ENCODE measurements at places on chromosomes 11 and 22. TPM values are rescaled to one million over a fixed set of nuclear protein-coding genes. Genes with fewer than 3 reads are reported as not detected.

- H3K4me1 ChIP-seq: peaks cover 18% of the 10 kb centered on the region
- no peaks in the 10 kb centered on the region for H3K36me3 ChIP-seq
- no peak overlapping the region for H3K4me3 ChIP-seq
- H3K27me3 ChIP-seq: no peaks in the 10 kb centered on the region
- DNase-seq: no peak
- no peak overlapping the region for H3K27ac ChIP-seq
Measured at GRCh38 chr11:96090711-96091110, 166.8 kb upstream of the MTMR2 start.

DNA sequence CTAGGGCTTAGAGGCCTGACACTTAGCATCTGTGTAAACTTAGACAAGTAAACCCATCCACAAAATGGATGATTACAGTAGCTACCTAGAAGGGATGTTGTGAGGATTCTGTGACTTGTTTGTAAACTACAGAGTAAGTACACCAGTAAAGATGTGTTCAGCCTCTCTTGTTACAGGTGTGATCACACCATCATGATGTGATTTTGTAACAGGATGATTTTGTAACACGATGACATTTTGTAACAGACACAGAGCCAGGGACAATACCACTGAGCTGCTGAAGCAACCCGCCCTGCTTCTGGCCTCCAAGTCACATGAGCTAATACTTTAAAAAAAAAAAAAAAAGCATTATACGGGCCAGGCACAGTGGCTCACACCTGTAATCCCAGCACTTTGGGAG is 17.0 kb downstream of the FADD start:
- H3K4me3 ChIP-seq: no peak overlapping the region
- no peaks in the 10 kb centered on the region for H3K36me3 ChIP-seq
- DNase-seq: no peak
- no peaks in the 10 kb centered on the region for H3K27me3 ChIP-seq
- no peaks in the 10 kb centered on the region for H3K4me1 ChIP-seq

Gene MS4A1
- total RNA-seq: 3.2 TPM

Gene ESAM
- total RNA-seq: 1.2 TPM

DNA sequence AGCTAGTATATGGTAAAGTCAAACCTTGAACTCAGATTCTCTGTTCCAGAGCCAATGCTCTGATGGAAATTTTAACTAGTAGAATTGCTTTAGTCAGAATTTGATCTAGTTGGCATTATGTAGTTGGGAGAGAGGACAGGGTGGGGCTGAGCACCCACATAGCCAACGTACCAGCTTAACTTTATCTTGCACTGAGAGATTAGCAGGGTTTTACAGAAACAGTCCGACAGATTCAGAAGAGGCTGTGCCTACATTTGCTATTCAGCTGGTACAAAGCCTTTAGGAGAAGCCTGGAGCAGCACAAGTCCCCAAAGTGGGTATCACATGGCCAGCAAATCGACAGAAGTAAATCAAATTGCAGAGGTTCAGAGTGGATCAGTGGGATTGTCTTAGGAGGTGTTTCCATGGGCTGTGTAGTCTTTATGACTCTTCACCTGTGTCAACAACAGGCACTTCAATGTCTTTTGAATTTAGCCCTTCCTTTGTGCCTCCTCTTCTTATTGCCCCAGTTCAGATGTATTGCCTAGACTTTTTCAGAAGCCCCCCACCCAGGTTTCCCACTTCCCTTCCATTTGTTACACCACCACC is 7.3 kb upstream of the CSRP3 start:
- H3K4me3 ChIP-seq: no peak overlapping the region
- no peaks in the 10 kb centered on the region for H3K27me3 ChIP-seq
- no peaks in the 10 kb centered on the region for H3K36me3 ChIP-seq
- H3K4me1 ChIP-seq: no peaks in the 10 kb centered on the region

- H3K36me3 ChIP-seq: no peaks in the 10 kb centered on the region
- H3K27ac ChIP-seq: no peak overlapping the region
- no peaks in the 10 kb centered on the region for H3K4me1 ChIP-seq
- H3K27me3 ChIP-seq: no peaks in the 10 kb centered on the region
- no peak overlapping the region for H3K4me3 ChIP-seq
- no peak for DNase-seq
Measured at GRCh38 chr11:70709596-70709995, 311.3 kb downstream of the CTTN start.

Data from Peyer's patch (tissue), 4 donors.